ENCODE measurements at places on chromosomes 12 and 14.

- no peak for DNase-seq
These were observed 12.0 kb downstream of the HOXC4 start for GRCh38 chr12:54065677-54066076.

DNA sequence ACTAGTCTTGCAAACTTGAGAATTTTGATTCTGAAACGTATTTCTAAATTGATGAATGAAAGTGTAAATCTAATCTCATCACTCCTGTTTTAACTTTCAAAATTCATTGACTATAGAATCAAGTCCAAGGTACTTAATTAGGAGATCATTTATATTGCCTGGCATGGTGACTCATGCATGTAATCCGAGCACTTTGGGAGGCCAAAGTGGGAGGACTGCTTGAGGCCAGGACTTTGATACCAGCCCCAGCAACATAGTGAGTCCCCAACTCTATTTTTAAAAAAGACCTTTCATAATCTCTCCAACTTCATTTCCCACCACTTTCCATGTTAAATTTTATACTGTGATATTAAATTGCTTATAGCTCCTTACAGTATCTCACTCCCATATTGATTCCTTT, 3.0 kb upstream of the MIPOL1 start:
- DNase-seq: no peak

- no peak for DNase-seq
These were observed 25.1 kb upstream of the ZNF268 start for GRCh38 chr12:133156125-133156690.

- no peak for DNase-seq
These were observed 18.9 kb downstream of the KIF26A start for GRCh38 chr14:104157016-104157928.

GRCh38 chr12:128969480-128970055, 116.3 kb downstream of the GLT1D1 start:
- peak; percentile 80 for DNase-seq

GRCh38 chr12:86950043-86950442, 693.9 kb upstream of the MGAT4C start:
- DNase-seq: no peak

- DNase-seq: no peak
These were observed 35.0 kb upstream of the FUT8 start for GRCh38 chr14:65377576-65377975.

- no peak for DNase-seq
These were observed 209.1 kb downstream of the PAX9 start for GRCh38 chr14:36870776-36871175.

GRCh38 chr12:5518584-5519365, 86.9 kb downstream of the NTF3 start:
- peak; percentile 22 for DNase-seq

- DNase-seq: no peak
These were observed 1.5 kb downstream of the RAP1B start for GRCh38 chr12:68612202-68612601.

DNA sequence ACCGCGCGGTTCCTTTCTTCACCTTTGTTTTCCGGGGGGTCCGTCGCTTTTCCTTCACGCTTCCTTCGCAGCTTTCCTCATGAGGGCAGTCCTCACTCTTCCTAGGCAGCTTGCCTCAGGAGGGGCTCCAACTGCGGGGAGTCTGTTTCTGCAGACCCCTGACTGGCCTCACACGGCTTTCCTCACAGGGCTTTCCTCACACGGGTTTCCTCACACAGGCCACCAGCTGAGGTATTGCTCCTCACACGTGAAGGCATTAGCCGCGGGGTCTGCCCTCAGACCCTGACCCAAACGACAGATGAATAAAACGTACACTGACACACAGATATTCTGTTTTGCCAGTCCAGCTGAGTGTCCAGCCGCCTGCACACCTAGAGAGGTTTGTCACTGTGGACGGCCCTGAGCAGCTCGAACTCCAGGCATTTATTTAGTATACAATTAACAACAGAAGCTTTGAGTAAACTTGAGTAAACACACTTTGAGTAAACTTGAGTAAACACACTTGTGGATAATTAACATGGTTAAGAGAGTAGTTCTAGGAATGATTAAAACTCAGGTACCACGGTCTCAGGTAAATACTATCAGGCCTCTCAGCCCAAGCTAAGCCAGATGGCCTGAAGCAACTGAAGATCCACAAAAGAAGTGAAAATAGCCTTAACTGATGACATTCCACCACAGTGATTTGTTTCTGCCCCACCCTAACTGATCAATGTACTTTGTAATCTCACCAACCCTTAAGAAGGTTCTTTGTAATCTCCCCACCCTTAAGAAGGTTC, 16.1 kb upstream of the LYZ start:
- no peak for DNase-seq

- DNase-seq: no peak
These were observed 127.0 kb downstream of the ANO6 start for GRCh38 chr12:45342848-45343247.

DNA sequence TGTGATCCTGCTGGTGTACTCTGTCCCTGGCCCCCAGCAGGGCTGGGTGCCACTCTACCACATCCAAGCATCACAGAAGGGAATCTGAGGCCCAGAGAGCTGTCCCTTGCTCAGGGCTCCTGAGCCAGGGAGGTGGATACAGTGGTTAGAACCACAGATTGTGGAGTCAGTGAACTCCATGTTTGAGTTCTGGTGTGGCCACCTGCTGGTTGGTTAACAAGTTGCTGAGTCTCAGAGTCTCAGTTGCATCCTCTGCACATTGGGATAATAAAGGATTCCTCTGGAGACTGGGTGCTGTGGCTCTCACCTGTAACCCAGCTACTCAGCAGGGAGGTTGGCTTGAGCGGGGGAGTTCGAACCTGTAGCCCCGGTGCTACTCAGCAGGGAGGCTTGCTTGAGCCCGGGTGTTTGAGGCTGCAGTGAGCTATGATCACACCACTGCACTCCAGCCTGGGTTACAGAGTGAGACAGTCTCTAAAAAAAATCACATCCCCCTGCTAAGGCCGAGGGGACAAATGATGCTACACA, 39.4 kb downstream of the MVK start:
- DNase-seq: peak; percentile 62

- DNase-seq: no peak
These were observed 46.5 kb downstream of the BTBD7 start for GRCh38 chr14:93286212-93286890.

DNA sequence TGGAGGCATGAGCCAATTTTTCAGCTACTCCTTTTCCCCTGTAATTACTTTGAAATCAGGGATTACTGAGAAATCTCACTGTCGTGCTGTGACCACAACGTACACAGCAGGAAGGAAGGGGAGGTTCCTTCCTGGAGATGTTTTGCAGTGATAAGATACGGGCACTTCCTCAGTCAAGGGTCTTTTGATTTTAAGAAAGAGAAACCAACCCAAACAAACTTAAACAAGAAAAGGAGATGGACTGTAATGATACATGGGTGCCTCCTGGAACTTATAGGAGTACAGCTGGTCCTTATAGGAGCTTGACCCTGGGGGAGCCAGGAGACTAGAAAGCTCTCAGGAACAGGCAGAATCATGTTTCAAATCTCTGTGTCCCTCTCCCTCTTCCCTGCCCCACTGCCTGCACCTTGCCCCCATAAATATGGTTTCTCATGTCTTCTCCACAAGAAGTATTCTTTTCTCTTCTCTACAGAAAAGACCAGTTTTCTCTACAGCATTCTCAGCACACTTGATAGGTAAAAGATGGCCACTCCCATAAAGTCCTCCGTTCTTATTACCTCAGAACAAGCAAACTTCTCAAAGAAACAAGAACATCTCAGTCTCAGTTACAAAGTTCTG, 281.1 kb upstream of the AMIGO2 start:
- no peak for DNase-seq

DNA sequence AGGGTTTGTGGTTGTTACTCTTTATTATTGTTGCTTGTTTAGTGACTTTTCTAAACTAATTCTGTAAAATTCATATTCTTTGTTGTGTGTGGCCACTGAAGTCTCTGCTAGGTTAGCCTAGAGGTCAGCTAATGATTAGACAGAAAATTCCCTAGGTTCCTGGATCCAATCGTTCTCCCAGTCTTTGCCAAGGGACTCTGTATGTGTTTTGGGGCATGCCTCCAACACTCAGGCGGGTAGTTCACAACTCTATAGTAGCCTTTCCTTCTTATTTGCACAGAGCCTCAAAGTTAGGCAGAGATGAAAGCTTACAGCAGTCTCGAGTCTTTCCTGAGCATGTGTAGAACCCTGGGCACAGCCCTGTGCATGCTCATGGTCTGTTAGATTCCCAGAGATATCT, 32.7 kb upstream of the RIN3 start:
- no peak for DNase-seq

- no peak for DNase-seq
These were observed 936.5 kb downstream of the DIO2 start for GRCh38 chr14:79274641-79275291.

DNA sequence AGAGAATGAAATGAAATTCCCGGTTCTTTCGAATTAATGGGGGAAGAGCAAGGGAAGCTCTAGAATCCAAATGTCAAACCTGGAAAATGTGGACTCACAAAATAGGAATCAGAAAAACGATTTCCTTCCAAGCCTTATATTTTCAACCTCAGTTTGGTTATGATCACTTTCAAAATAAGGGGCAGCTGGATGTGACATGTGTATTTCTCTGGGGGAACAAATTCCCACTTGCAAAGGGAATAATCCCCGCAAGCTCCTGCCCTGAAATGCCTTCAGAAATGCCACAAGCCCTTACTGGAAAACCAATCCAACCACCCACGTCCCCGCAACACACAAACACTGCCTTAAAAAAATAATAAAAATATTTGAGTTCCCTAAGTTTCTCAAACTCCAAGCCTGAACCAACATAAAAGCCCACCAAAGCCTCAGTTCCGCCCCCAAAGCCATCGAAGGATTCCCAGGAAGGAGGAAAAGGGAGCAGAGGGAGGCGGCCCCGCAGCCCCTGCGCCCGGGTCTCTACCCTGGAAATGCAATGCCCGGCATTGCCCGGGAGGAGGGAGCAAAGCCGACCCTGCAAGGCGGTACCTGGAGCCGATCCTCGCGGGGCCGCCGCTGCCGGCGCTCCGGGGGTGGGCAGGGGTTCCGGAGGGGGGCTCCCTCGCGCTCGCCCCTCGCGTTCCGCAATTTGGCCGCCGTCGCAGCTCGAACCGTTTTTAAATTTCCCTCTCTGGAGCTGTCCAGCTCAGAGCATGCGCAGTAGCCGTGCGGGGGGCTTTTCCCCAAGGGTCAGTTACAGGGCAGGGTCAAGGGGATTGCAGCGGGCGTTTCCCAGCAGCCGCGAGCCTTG, at the start of gene FOXN4:
TSS of gene FOXN4 (minus strand) at position 751 of the 847 bp plus-strand sequence. CDS start 963 bp downstream, outside the sequence.
- DNase-seq: peak; percentile 75

DNA sequence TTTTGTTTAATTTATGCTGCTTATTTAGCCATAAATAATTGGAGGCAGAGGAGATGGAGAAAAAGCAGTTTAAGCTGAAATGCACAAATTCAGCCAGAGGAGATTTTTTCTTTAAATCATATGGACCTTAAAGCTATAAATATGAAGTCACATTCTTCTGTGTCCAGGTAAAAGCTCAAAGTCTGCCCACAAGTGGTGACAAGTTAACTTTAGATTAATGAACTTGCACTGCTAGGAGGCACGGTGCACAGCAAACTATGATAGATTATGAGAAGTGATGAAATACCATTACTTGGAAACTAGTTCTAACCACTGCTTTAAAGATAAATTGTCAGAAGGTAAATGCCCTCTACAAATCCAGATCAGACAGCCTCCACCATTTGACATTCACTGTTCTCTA, 69.0 kb downstream of the IFT81 start:
- DNase-seq: no peak

GRCh38 chr14:93736378-93737014, 51.8 kb downstream of the PRIMA1 start:
- DNase-seq: peak; percentile 4

DNA sequence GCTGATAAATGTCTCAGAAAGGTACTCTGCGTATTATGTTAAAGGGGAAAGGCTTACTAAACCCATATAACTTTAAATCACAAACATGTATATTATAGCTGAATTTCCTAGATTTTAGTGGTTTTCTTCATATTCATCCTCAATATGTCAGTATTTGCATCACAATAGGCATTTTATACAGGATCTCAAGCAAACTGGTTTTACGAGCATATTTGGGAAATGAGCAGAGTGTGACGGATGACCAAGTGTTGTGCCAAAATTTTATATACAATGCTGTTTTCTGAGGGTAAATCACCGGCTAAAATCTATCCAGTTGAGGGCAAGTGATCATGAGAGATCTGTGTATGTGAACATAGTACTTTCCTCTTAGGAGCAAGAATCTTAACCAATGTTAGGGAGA, 8.4 kb downstream of the CPM start:
- DNase-seq: no peak

DNA sequence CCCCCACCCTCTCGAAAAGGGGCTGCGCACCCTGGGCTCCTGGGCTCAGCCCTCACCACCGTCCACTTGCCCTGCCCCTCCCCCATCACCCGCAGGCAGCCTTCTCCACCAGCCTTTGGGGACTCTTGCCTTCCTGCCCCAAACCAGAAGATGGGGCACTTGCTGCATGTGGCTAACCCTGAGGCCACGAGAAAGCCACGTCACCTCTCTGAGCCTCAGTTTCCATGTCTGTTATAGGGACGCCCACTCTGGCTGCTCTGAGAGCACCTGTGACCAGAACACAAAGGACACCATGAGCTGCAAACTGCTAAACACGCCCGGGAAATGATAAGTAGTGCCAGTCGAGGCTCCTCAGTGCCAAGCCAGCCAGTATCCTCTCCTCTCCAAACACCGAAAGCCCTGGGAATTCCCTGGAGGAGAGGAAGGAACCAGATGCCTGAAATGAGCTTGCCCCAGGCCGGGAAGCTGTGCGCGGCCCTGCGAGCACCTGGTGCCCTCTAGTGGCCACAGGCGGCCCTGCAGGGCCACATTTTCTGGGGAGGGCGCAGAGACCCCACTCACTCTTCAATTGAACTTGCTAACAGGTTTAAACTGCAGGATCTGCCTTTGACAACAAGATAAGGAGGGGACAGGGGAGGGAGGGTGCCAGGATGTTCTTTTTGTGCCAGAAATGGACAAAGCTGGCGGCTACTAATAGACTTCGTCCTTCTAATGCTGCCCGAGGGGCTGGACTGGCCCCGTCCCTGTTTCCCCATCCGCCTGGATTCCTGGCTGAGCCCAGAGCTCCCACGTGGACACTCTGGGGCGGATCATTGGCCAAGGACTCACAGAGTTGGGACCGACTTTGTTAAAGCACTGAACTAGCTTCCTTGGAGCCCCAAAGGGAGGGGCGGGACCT, 10.2 kb upstream of the SERPINA9 start:
- peak; percentile 47 for DNase-seq

DNA sequence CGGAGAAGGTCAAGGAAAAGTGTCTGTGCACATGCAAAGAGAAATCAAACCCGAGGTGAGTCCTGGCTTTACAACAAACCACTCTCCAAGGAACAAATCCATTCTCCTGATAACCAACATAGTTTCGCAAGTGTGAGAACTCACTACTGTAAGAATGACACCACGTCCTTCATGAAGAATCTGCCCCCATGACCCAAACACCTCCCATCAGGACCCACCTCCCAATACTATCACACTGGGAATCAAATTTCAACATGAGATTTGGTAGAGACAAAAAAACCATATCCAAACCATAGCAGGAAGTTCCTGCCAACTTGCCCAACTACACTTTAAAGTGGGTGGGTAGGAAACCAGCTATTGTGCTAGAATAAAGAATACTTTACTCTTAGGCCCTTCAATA, 2.4 kb upstream of the ERC1 start:
- no peak for DNase-seq
